ENCODE measurements at places on chromosomes 5 and 9.

GRCh38 chr9:111516061-111516465 is 8.9 kb upstream of the ZNF483 start:
- DNase-seq: no peak

GRCh38 chr5:50672663-50673062 is 6.2 kb downstream of the PARP8 start:
- DNase-seq: no peak

GRCh38 chr5:147223343-147223742 is 11.5 kb upstream of the STK32A start:
- no peak for DNase-seq

DNA sequence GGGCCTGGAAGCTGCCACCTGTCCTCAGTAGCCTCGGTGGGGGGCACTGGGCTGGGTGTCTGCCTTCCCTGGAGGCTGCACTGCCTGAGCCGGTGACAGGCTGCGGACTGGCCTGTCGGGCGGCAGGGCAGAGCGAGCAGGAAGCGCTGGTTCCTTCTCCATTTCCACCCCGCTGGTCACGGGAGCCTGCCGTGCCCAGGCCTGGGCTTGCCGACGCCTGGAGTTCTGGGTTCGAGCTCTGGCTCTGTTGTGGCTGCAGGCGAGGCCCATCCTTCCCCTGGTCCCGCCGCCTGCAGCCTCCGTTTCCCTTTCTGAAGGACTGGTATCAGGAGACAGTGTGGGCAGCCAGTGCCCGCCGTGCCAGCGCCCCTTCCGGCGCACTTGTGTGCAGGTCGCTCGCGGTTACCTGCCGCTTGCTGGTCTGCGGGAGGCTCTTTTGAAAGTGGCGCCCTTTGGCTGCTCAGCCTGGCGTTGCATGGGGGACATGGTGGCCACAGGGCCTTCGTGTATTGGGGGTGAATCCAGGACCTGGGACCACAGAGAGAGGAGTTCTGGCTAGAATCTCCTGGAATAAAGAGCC is 34.0 kb downstream of the RXRA start:
- no peak for DNase-seq

- DNase-seq: no peak
Observed at GRCh38 chr5:88235346-88235745, 33.3 kb downstream of the TMEM161B start.

DNA sequence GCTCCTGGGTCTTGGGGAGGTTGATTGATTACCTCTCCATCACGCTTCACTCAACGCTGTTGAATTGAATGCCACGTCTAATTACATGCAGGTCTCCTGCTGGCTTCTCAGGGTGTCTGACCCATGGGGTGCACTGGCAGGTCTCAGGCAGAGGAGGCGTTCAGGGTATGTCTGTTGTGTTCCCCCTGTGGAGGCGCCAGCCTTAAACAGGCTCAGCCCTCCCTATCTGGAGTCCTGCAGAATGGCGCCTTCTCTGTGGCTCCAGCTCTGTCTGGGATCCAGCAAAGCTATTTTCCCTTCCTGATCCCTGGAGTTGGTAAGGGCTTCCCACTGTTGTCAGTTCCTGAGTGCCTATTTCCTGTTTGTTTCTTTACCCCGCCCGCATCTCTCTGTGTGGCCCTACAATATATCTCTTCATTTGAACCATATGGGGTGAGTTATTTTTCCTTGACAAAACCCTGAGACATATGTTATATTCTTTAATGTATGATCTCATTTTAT is 150.0 kb downstream of the NTRK2 start:
- DNase-seq: no peak

GRCh38 chr5:55173687-55174230 is 782 bp upstream of the CDC20B start:
- DNase-seq: no peak

GRCh38 chr9:17135295-17136160 is 688 bp downstream of the CNTLN start:
- no peak for DNase-seq

DNA sequence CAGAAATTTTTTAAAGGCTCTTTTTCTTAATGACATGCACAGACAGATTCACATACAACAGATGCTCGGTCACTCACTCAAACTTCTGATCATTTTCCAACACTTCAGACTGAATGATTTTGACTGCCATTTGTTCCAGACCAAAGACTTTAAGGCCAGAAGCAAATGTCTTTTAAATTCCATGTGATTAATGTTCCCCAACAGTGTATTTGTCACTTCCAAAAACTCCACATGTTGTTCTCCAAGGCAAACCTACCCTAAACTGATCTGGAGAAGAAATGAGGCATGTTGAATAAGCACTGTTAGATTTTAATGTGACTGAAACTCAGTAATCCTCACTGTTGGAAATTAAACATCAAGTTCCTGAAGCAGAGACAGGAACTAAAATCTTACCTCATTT is 366.7 kb downstream of the GABRG2 start:
- DNase-seq: no peak

DNA sequence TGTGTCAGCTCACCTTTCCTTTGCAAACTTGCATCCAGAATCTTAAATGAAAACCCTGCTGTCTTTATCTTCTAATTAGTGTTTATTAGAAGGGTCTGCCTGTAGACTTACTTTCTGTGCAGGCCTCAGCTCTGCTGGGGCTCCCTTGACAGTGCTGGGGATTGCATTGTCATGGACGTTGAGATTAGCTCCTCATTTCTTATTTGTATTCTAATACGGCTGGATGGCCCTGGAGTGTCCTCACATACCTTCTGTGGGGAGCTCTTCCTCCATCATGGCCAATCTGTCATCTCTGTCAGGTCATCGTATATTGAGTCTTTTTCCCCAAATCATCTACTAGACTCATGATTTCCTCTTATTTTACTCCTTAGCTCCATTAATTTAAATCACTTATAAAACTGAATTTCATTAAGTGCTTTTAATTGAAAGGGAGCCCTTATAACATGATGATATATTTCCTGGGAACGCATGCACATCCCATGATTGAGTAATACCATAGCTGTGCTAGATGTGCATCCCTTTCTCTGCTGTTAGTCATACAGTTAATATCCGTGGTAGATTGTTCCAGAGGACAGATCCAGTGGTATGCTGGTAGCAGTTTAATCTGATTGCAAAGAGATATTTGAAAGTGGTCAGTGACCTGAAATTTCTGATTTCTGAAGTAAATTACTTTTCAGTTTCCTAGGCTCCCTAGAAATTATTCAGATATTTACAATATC is 61.6 kb downstream of the ICE1 start:
- DNase-seq: no peak

- DNase-seq: no peak
Observed at GRCh38 chr9:20409321-20410092, 212.8 kb downstream of the MLLT3 start.

DNA sequence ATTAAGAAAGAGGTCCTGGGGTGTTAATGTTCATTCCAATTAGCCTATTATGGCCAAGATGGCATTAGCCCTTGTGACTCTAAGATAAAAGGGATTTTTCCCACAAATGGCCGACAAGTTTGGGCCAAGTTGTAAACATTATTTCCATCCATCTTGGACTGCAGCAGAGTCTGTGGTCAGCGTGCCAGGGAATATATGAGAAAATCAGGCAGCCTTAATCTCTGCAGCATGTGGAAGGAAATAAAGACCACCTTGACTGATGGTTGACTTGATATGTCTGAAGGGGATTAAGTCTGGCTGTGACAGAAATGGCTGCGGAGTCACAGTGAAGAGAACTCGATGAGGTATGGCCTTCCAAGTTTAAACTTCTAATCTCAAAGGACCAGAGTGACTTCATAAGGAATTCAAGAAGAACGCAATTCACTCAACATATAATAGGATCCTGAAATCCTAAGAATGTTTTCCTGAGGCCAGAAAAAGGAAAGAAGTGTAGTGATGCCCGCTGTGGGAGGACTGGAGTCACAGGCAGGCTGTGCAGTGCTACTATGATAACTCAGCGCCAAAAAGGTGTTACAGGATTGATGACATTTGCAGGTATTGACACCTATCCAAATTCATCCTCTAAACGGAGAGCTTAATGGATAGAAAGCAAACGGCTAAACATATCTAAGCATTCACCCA is 287.1 kb downstream of the SEC61B start:
- no peak for DNase-seq

GRCh38 chr9:34992376-34992951 is 2.9 kb downstream of the DNAJB5 start:
- DNase-seq: no peak
